Vagina (tissue), 2 donors: ENCODE measurements at places on chromosomes 16 and 17.

DNA sequence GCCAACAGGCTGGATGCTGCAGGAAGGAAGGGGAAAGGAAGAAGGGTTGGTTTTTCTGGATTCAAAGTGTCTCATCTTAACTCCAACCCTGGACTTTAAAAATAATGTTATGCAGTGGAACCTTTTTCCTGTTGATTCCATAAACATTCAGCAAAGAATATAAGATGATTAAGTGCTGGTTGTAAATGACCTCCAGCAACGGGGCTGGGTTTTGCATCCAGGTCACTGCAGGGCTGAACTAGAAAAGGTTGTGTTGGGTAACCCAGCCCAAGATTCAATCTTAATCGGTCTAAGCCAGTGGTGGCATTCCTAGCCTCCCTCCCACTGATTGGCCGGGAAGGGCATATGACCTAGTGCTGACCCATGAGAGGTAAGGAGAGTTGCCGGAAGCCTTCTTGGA lies 34.2 kb upstream of the PLCG2 start:
- DNase-seq = no peak

GRCh38 chr16:56684926-56685590 lies 2.8 kb downstream of the MT1X start:
- no peak for DNase-seq

GRCh38 chr17:35726953-35727460 lies 4.4 kb upstream of the RASL10B start:
- no peak for DNase-seq

DNA sequence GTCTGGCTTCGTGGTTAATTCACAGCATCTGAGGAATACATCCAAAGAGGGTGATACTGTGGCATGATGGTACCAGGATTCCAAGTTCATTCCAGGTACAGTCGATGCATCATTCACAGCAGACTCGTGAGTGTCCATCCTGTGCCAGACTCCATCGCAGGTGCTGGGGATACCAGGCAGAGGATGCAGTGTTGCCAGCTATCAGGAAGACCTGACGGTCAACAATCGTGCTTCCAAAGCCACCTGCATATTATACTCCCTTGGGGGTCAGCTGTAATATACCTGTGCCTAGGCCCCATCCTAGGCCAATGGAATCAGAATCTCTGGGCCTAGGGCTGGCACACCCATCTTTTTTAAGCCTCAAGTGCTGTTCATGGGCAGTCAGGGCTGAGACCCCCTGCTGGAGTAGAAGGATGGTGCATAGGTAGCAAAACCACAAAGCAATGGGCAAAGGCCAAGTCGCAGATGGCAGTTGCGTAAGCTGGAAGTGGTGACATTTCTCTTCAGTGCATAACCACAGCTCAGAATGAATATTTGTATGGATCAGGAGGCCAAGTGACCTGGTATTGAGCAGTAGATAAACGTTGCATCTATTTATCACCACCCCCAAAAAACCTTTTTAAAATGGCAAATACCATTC lies 42.9 kb upstream of the C16orf78 start:
- DNase-seq = peak; percentile 67

GRCh38 chr16:25481636-25482035 lies 210.1 kb upstream of the HS3ST4 start:
- no peak for DNase-seq

GRCh38 chr17:3835410-3836229 lies 10.4 kb downstream of the NCBP3 start:
- DNase-seq = no peak

GRCh38 chr17:3983606-3984484 lies 19.6 kb upstream of the ATP2A3 start:
- DNase-seq = no peak

GRCh38 chr16:12688951-12689850 lies 114.5 kb downstream of the CPPED1 start:
- DNase-seq = no peak

DNA sequence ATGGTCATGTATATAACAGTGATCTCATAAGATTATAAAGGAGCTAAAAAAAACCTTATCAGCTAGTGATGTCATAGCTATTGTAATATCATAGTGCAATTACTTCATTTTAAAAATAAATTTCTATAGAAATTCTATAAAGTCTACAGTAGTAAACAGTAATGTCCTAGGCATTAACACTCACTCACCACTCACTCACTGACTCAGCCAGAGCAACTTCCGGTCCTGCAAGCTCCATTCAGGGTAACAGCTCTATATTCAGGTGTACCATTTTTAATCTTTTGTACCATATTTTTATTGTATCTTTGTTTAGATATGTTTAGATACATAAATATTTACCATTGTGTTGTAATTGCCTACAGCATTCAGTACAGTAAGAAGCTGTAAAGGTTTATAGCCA lies 524.4 kb upstream of the CDH5 start:
- no peak for DNase-seq

- DNase-seq = no peak
Measured at GRCh38 chr16:77289331-77289809, 90.2 kb downstream of the SYCE1L start.

GRCh38 chr16:88274847-88275246 lies 107.9 kb upstream of the ZNF469 start:
- DNase-seq = no peak

- DNase-seq = no peak
Measured at GRCh38 chr17:43784628-43785101, 4.4 kb downstream of the CFAP97D1 start.

DNA sequence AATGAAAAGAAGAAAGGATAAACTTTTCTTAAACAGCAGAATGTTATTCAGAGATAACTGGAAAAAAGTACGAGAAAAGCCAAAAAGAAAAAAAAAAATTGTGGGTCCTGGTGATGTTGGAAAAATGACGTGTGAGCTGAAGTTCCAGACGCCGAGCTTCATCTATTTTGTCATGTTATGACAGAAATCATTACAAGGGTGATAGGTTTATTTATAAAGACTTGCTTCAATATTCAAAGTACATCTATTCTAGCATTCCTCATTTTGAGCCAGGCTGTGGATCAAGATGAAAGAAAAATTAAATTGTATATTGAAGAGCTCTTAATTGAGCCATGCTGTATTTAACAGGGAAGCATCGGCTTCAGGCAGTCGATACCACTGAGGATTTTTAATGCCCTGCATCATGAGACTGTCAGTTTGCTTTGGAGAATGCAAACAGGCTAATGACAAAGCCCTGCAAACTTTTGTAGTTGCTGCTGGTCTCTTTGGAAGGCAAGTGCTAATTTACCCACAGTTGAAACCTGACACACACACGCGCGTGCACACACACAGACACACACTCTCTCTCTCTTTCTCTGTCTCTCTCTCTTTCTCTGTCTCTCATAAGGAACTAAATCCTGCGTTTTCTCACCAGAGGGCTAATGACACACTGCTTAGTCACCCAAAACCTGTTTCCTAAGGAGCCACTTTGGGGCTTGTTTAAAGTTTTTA lies 110.7 kb downstream of the WWOX start:
- DNase-seq = no peak

- DNase-seq = no peak
Measured at GRCh38 chr16:64872101-64872500, 249.8 kb downstream of the CDH11 start.

DNA sequence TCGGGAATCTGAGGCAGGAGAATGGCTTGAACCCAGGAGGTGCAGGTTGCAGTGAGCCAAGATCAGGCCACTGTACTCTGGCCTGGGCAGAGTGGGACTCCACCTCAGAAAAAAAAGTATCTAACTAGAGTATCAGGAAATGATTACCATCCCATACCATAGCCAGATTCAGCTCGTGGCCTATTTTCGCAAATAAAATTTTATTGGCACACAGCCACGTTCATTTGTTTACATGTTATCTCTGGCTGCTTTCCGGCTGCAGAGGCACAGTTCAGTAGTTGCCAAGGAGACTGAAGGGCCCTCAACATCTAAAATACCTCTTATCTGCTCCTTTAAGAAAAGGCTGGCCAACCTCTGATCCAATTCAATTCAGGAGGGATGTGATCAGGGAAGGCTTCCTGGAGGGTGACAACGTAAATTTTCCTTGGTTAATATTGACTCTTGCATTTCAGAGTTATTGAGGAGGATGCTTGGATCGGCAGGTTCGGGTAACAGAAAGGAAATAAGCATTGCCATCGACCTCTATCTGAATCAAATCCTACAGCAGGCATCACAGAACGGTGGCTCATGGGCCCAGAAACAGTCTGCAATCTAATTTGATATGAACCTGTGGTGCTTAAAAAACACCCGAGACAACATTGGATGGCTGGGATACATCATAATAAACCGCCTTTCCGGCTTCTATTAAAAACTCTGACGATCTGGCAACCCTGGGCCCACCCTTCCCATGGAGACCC lies 73.8 kb downstream of the XYLT1 start:
- no peak for DNase-seq

DNA sequence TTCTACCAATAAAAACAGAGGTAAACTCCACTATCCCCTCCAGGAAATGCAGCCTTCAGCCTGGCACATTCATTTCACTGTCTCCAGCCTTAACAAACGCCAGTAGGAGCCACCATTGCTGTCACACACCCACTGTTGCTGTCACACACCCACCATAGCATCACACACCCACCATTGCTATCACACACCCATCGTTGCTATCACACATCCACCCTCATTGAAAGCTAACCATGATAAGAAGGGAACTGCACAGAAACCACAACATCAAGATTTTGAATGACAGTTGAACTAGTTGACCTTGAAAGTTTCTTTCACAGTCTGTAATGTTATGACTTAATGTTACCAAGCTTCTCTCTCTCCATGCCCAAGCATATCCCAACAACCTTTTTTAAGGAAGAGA lies 38.1 kb downstream of the SHCBP1 start:
- no peak for DNase-seq
